ENCODE measurements at places on chromosomes 3 and 15.

GRCh38 chr3:160811237-160811548 lies 55.2 kb downstream of the PPM1L start:
- no peak for DNase-seq

GRCh38 chr15:63018639-63019038 lies 23.9 kb upstream of the TPM1 start:
- no peak for DNase-seq

- no peak for DNase-seq
Observed at GRCh38 chr3:181488536-181488935, 223.2 kb upstream of the SOX2 start.

DNA sequence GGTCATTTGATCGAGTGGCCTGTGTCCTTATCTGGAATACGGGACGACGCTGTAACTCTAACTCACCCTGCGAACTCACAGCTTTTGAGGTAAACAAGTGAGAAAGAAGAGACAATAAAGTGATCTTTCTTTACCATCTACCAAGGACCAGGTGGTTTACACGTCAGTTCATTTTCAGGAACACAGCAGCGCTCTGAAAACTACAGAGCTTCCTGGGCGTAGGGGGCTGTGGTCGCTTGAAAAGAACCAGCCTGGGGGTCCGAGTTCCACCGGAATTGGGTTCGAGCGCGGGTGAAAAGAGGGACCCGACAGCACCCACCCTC lies 357 bp downstream of the KIAA1143 start:
- DNase-seq = no peak

Data from activated naive CD4-positive, alpha-beta T cell (primary cell).